ENCODE measurements at places on chromosomes 7 and 10.
A peak's percentile ranks its signal among the peaks of the same experiment; 100 is the strongest.

GRCh38 chr10:45239642-45240041 is 75.8 kb downstream of the OR13A1 start:
- peak; percentile 11 for DNase-seq

DNA sequence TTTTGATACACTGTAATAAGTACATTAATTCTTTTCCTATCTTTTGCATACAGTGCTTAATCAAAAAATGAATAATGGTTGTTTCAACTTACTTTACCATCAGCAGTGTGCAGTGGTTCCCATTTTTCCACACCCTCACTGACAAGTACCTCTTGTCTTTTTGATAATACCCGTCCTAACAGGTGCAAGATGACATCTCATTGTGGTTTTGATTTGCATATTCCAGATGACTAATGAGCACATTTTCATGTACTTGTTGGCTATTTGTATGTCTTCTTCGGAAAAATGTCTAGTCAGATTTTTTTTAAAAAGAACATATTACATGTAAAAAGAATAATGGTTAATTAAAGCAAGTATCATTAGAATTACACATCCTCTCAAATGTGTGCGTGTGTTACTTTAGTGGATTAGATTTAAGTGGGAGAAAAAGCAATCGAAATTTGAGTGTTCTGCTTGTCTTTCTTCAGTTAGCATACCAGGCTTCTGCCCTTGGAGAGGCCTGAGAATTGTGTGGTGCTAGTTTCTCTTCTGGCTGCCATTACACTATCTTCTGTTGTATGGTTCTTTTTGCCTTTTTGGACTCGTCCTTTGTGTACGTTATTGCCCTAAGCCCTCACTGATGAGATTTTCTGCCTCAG is 291.2 kb downstream of the AUTS2 start:
- no peak for DNase-seq

- peak; percentile 17 for DNase-seq
Measured at GRCh38 chr10:45602082-45602730, 70.4 kb downstream of the ZFAND4 start.

DNA sequence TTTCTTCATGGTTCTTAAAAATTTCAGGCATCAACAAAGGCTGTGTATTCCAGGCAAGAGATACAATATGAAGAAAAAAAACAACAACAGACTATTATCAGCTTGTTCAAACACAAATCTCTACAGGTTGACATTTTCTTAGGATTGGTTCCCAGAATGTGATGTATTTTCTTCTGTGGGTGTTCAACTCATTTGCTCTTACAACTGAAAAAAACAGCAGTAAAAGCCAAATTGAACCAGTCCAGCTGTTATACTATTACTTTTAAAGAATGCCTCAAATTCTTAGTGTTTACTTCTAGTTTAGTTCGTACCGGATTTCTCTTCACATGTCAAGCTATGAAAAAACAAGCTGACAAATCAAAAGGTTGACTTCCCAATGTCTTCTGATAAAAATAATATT is 60.7 kb downstream of the CNTNAP2 start:
- no peak for DNase-seq

DNA sequence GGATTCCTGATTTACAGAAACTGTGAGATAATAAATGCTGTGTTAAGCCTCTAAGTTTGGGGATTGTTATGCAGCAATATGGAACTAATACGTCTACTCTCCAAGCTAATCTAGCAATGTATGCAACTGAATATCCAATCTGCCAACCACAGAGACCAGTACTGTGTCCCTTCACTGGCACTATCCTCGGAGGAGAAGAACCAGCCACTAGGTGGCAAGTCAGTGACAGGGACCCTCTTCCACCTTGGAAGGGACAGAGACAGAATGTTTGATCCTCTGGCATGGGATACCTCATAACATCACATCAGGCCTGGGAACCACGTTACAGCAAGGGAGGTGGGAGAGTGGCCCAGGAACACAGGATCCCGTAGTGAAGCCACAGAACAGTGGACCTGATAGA is 96.4 kb downstream of the CREM start:
- DNase-seq = no peak

- peak; percentile 69 for DNase-seq
Measured at GRCh38 chr10:21531164-21531563, 2.9 kb upstream of the MLLT10 start.

DNA sequence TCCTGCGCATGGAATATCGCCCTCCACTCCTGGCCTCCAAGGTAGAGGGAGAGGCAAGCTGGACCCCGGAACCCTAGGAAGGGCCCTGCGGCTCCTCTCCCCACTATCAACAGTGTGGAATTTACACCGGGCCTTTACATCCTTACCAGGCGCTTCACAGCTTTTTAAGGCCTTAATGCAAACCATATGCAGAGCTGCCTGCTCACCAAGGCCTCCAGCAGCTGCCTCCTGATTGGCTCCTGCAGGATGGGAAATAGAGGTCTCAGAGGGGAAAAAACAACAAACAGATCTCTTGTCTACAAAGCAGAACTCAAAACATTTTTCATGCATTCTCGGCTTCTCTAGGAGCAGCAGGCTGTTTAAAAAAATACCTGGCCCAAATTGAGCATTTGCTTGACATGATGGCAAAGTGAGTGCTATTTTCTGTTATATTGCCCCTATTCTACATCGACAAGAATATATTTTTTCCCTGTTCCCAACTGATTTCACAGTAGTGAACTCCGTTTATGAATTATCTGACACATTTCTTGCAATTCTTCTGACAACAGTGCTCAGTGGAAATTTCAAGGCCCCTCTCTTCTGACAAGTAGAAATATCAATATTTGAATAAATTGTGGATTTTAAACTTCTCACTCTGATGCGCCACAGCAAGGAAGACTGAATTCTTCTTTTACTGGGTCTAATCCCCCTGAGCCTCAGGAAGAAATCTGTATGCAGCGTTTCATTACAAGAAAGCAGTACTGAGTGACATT is 51.7 kb downstream of the EBF3 start:
- DNase-seq = peak; percentile 68

GRCh38 chr10:46239247-46239646 is 47.5 kb upstream of the ANTXRL start:
- DNase-seq = no peak

GRCh38 chr7:77525231-77525630 is 11.9 kb upstream of the PTPN12 start:
- DNase-seq = peak; percentile 11

- DNase-seq = no peak
Measured at GRCh38 chr10:8919280-8919679, 864.8 kb downstream of the GATA3 start.

GRCh38 chr7:1970895-1971294 is 261.9 kb downstream of the MAD1L1 start:
- no peak for DNase-seq

GRCh38 chr7:5420067-5420880 is 3.4 kb downstream of the TNRC18 start:
- DNase-seq = no peak

GRCh38 chr7:134935701-134936100 is 50.6 kb upstream of the AGBL3 start:
- peak; percentile 35 for DNase-seq

DNA sequence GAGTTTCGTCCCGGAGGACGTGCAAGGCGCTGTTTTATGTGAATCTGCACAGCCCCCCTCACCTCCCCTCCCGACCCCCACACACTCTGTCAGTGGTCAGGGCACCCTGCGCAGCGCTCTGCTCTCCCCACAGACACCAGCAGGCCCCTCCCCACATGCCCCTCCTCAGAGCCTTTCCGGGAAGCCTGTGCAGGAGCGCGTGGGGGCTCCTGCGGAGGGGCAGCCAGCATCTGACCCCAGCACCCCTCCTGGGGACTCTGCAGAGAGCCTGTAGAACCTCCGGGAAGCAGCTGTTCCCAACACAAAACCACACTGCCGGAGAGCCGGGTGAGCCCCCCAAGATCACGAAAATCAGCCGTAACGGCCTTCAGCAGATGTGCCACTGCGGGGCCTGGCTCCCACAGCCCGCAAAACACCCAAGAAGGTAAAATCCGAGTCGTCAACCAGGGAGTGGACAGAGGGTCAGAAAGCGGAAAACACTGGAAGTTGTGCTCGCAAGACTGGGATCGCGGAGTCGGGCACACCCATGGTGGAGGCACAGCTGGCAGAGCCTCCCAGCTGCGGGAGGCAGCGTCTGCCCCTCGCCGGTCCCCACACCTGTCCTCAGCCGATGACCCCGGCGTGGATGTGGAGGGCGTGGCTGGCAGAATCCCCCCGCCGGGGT is 53.8 kb upstream of the PDGFA start:
- no peak for DNase-seq

DNA sequence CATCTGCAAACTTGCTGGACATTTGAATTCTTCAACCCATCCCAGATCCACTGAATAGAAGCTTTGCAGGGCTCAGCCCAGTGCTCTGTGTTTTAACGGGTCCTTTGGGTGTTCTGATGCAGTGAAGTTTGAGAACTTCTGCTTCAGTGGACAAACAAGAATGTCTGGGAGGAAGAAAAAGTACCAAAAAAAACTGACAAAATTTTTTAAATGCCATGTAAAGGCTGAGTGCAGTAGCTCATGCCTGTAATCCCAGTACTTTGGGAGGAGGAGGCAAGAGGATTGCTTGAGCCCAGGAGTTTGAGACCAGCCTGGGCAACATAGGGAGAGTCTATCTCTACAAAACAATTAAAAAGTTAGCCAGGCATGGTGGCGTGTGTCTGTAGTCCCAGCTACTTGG is 51.8 kb upstream of the FRMD4A start:
- DNase-seq = no peak

GRCh38 chr7:255721-256361 is 34.1 kb upstream of the FOXL3 start:
- DNase-seq = no peak

- peak; percentile 93 for DNase-seq
Measured at GRCh38 chr7:142535123-142535779, 214.0 kb upstream of the PRSS1 start.

DNA sequence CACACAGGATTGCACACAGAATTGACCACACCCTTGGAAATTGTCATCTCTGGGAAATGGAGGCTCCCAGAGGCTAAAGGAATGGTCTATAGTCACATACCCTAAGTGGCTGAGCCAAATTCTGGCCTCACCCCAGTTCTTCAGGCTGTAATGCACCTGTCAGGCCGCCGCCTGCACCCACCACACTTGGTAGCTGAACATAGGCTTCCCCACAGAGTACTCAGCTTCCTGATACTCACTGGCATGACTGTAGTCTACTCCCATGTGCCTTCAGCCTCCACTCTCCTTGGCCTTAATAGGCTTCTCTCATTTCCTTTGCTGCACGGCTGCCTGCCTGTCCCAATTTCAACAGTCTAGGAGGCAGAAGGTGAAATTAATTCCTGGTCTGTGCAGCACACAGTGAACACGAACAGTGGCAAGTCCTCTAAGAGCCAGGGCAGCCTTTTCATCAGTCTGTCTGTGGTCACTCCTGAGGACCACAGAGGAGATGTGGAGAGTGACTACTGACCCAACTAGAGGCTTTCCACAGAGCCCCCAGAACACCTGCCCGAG is 42.5 kb downstream of the NUDCD3 start:
- no peak for DNase-seq

DNA sequence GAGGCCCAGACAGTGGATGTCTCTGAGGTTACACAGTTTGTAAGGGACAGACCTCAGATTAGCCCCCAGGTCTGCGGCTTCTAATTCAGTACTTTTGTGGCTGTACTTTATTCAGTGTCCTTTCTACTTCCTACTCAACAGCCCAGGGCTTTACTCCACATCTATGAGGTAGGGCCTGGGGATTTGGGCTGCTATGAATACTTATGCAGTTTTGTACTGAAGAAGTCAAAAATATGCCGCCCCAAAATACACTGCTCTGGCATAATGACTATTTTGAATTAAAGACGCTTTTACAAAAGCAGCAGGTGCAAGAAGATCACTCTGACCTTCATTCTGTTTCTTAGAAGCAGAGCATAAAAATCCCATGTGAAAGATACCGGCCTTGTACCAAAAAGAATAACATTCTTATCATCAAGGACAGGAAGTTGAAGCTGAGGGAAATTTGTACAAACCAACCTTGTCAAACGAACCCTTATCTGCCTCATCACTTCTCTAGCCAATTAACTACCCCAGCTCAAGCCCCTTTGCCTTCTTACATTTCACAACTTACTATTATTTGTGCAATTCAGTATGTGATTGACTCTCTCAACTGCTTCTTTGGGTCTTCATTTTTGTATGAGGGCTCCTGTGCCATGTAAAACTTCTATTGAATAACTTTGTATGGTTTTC is 26.1 kb upstream of the TRUB1 start:
- no peak for DNase-seq

DNA sequence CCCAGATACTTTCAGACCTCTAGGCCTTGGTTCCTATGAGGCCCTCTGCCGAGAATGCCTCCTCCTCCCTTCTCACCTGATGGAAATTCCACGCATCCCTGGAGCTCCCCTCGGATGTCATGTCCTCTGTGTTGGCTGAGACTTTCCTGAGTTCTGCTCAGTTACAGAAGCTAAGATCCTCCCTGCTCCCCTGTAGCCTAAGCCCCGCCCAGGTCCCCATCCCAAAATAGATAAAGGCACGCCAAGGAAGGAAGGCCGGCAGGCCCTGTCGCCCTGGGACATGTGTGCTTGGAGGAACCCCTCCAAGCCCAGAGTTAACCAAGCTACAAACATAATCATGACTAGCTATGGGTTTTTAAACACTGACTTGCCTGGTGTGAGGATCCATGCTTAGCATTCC is 123.5 kb downstream of the SORBS1 start:
- DNase-seq = no peak

- DNase-seq = peak; percentile 4
Measured at GRCh38 chr10:11831520-11831951, 8.4 kb downstream of the PROSER2 start.

DNA sequence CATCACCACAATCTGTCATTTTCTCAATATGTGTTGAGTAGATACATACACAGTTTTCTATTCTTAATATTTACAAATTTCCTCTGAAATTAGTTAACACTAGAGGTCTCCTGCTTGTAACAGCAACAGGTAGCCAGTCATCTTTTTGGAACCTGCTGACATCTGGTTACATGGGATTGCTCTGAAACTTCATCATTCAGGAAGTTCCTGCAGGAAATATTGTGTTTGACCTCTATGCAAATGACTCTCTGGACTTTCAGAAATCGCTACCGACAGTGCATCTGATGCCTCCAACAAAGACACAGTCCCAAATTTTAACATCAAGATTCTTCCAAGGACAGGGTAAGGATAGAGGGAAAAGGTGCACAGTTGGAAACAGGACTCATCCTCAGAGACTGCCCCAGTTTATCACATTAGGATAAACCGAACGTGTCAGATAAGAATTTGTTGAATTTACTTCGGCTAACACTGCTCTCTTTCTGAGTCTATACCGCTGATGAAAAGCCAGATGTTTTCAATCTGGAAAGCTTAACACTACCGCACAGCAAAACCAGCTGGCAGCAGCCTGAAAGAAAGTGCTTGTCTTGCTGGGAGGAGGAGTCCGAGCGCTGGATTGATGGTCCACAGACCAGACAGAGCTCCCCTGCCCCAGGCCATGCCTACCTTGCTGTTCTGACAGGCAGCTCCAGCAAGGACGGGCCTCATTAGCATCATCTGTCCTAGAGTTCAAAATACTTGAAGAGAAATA is 633.4 kb downstream of the PARD3 start:
- DNase-seq = peak; percentile 81

GRCh38 chr7:9240001-9240400 is 806.6 kb downstream of the NXPH1 start:
- DNase-seq = peak; percentile 0

GRCh38 chr10:9451211-9451773 is 1396.8 kb downstream of the GATA3 start:
- no peak for DNase-seq

- DNase-seq = no peak
Measured at GRCh38 chr7:46153951-46154787, 233.1 kb upstream of the IGFBP3 start.
